ENCODE measurements at places on chromosomes 11 and 22.

DNA sequence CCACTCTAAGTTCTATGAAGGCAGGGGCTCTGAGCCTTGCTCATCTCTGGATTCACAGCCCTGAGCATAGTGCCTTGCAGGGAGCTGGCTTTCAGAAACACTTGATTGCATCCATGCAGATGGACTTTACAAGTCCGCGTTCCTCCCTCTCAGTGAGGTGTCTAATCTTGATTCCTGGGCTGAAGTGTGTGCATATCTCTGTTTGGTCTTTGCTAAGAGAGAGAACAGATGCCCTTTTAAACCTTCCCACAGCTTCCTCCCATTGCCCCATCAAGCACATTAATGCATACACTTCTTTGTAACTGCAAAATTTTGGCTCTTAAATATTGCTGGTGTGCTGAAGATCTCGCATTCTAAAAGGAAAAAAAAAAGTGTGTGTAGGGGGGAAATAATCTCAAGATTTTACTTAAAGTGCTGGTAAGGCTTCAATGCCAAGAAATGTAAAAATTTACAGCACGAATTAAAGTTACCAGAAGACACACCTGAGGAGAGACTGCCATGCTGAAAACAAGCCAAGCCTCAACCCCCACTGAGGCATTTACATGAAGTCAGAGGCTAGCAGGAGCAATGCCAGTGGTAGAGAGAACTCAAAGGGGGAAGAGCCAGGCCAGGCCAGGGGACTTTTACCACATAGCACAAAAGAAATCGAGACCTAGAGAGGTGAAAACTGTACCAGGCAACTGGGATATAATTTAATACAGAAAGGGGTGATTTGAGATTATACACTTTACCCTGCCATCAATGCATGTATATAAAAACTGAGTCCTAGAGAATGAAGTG, 492.1 kb downstream of the SOX6 start:
- no peak for DNase-seq

- peak; percentile 43 for DNase-seq
These were observed 4.5 kb upstream of the TIMP3 start for GRCh38 chr22:32796865-32797573.

- no peak for DNase-seq
These were observed 36.2 kb downstream of the MPPED1 start for GRCh38 chr22:43448048-43448447.

DNA sequence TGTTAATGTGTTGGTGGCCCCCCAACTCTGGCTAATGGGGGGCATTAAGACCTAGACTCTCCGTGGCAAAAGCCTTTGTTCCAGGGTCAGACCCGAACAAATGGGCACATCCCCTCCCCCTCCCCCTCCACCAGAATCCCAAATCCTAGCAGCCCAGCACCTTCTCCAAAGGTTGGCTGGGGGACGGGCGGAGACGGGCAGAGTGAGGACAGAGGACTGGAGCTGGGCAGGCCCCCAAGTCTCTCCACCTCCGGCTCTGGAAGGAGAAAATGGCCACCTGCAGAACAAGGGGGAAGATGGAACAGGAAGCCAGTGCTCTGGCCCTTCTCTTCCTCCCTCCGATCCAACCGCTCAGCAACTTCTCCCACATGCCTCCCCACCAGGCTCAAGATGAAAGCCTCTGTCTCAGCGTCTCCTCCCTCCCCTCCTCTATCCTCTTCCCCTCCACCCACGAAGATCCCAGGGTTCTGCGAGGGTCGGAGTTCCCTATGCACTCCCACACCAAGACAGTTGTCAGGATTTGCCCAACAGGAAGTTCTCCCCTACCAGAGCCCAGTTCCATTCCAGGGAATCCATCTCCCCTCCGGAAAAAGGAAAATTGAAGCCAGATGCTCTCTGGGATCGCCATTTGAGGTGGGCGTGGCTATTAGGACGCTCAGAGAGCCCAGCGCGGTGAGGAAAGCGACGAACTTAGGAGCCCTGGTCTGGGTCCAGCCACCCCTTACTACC, 20.1 kb downstream of the ADA2 start:
- no peak for DNase-seq

GRCh38 chr11:28176351-28176750, 68.2 kb downstream of the METTL15 start:
- DNase-seq: no peak

GRCh38 chr11:86118253-86118652, 49.4 kb upstream of the PICALM start:
- DNase-seq: no peak

DNA sequence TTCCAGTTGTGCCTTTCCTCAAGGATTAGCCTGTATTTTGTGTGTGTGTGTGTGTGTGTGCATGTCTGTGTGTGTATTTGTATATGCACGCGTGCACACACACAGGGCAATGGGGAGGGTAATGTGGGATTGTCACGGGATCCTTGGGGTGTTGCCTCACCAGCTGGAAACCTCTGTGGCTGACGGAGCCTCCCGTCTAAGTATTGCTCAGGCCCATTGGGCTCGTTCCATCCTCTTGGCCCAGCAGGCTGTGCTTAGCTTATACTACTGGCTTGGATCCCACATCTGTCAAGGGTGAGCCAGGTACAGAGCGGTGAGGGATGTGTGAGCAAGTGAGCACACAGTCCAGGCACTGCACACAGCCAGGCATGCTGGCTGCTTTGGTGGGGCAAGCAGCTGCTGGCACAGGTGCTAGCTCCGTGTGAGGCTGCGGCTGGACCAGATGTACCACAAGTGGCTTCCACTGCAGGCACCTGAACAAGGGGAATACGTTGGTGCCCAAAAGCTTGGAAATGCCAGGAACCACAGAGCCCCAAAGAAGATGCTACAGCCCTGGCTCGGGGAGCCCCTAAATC, 462.8 kb downstream of the NELL1 start:
- DNase-seq: no peak

GRCh38 chr11:73454987-73455386, 78.8 kb downstream of the RELT start:
- DNase-seq: no peak

DNA sequence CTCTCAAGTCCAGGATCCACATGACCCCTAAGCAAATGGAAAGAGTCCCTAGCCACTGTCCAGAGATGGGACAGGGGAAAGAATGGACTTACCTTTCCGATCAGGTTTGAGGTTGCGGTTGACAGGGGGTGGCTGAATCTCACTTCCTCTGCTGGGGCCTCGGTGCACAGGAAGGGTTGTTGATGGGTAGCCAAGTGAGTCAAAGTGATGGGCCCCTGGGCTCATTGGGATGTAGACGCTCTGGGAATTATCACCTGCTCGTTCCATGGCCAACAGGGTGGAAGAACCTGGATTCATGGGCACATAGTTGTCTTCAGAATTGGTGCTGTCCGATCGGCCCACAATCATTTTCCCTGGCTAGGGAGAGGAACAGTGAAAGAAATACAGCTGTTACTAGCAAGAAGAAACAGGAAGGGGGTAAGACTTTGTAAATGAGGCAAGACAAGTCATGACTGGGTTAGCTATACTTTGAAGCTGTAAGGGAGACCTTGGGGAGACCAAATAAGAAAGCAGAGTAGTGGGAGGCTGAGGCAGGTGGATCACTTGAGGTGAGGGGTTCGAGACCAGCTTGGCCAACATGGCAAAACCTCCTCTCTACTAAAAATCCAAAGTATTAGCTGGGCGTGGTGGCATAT, 34.7 kb downstream of the USP35 start:
- DNase-seq: no peak

- no peak for DNase-seq
These were observed 5.1 kb downstream of the CHRNA10 start for GRCh38 chr11:3666023-3666530.

DNA sequence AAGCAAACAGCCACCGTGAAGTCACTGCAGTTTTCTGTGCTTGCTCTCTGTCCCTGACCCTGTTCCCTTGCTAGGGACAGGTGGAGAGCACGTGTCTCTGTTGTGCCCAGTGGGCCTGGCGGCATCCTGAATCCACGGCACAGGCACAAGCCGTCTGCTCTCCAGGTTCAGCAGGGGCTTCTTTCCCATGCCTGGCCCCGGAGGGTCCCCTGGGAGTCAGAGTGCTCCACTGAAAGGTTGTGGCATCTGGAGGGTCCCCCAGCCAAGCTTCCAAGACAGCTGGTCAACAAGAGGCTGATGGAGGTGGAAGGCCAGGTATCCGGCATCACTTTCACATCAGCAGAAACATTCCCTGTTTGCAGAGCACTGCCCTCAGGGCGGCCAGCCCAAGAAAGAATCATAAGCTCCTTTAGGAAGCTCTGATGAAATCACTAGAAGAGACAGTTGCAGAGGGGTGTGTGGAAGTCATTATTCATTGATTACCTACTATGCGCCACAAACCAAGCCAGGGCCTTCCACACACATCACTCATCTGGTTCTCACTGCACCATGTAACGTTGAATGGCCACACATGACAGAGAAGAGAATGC, 346.4 kb upstream of the B3GAT1 start:
- no peak for DNase-seq

DNA sequence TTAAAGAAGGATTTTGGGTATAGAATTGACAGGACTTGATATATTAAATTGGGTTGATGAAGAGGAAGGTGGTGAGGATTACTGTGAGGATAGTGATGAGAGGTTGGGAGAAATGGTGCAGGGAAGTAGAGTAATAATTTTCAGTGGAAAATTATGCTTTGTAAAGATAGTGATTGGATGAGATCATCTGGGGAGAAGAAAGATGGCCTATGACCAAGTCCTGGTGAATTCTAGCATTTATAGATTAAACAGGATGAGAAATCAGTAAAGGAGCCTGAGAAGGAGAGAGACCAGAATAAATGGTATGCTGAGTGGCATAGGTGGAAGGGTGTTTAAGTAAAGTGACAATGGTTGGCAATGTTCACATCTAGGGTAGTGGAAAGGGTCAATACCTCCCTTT, 15.0 kb downstream of the IPO7 start:
- no peak for DNase-seq

- no peak for DNase-seq
These were observed 6.0 kb downstream of the TMEM123 start for GRCh38 chr11:102446606-102447005.

DNA sequence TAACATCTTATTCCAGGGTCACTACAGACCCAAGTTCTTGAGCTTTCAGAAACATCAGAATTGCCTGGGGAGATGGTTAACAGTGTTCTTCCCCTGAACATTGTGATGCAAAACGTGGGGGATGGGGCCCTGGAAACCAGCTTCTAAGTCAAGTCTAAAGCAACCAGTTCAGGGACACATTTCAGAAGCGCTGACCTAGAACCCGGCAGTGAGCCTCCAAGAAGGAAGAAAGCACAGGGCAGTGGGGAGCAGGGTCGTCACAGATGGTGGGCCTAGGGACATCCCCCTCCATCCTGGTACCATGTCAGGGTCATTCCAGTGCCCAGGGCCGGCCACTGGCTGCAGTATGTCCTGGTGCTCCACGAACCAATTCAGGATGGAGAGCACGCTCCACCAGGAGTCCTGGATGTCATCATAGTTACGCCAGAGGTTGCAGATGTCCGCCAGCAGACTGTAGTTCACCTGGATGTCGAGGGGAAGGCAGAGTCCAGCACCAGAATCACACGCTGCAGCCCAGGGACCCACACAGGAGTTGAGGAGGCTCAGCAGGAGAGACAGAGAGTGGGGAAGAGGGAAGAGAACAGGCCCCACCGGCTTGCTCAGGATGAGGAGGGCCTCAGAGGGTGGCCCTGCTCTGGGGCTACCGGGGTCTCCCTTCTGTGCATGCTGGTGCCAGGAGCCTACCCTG, 5.0 kb downstream of the NAGA start:
- DNase-seq: no peak

DNA sequence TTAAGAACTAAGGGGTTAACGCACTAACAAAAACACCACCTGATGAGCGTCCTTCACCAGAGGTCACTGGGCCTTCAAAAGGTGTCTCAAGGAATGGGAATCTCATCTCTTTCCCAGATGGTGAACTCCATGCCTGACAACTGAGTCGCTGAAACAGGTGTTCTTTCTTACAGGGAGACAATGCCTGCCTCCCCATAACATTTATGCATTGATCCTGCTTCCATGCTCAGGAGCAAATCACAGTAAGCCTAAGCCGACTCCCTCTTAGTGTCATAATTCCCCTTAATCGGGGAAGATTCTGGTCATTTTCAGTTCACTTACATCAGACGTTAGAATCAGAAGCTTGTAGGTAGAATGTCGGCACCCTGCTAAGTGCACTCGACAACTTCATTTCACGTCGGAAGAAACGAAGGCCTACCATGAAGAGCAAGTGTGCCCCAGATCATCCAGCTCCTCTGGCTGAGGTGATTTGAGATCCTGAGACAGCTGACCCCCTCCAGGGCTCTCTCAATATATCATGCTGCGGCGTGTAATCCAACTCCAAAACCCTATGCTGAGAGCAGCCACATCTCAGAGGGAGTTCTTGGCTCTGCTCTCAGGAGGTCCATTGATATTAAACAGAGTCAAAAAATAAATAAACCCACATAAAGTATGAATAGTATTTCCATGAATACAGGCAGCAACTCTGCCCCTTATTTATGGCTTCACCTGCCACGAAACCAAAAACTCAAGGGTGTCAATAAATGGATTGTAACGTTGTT, 163.1 kb downstream of the LARGE1 start:
- no peak for DNase-seq

DNA sequence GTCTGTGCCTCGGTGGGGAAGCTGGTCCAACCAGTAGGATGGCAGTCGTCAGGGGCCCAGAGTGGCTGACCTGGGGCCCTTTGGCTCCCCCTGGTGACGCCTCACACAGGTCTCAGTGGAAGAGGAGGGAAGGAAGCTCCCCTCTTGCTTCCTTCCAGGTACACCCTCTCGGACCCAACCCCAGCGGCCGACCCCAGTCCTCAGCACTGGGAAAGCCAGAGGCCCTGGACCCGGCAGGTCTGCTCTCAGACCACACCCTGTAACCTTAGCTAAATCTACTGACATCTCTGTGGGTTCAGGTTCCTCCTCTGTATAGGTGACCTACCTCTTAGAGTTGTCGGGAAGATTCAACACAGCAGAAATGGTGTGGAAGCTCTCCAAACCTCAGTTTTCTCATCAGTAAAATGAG, 3.4 kb upstream of the SCUBE1 start:
- peak; percentile 64 for DNase-seq

DNA sequence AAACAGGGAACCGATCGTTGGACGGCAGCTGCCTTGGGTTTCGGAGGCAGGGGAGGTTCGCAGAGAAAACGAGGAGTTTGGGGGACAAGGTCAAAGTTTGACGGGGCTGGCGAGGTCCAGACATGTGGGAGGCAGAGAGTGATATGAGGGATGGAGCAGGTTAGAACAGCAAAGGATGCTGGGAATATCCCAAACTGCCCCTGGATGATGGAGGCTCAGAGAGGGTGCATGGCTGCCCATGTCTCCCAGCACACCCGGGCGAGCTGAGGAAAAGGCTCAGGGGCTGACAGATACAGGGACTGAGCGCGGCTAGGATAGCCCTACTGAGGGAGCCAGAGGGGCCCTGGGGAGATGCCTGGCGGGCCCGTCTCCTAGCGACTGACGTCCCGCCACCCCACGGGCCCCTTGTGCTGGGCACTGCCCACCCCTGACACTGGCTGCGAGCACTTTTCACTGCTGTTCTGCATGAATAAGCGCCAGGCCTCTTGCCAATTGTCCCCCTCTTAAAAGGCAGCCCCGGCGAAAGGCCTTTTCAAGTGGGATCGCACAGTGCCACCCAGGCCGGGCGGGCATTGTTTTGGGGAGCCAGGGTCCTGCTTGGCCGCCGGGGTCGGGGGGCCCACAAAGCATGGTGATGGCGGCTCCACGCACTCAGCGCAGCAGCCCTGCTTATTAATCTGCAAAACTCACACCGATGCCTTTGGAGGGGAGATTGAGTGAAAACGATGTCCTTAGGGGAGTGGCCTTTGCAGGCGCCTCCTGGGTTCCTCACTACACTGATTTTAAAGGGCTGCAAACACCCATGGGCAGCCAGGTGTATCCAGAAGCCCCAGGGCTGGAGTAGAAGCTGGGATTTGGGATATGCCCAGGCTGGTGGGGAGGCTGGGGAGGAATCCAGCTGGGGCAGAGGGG, 90.0 kb upstream of the LINC01488 start:
- DNase-seq: no peak

All from activated CD4-positive, alpha-beta T cell treated with anti-CD3 and anti-CD28 coated beads, Interleukin-2, amount 50 U/mL, for 4 hours (primary cell).